ENCODE measurements at places on chromosomes 4 and X.

DNA sequence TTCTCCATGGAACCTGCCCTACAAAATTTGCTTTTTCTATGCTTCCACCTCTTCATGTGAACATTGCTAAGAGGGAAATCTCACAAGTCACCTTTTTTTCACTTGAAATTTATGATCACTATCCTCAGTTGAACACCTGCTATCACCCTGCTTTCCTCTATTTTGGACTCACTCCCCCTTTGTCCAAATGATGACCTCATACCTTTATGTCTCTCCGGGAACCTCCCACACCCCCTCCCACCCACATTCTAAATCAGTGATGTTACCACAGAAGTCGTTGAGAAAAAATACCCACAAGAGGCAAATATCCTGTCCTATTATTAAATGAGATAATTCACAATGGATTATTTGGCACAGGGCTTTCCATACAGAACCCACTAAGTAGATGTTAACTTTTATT lies 156.5 kb downstream of the RNF150 start:
- DNase-seq, result no peak

GRCh38 chr4:160810941-160811340 lies 1352.9 kb downstream of the FSTL5 start:
- no peak for DNase-seq

DNA sequence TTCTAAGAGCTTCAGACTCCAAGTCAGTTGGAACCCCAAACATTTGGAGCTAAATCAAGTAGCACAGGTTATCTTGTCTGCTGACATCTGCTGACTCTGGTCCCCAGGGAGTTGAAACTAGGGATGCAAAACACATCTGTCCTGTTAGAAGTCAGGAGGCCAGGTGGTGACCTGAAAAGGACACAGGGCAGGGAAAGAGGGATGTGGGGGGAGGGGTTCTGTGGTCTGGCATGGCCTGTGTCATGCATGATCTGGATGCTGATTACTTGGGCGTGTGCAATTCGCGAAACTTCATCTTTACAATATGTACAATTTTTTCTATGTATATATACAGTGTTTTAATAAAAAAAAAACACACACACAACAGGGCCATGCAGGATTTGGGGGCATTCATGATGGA lies 55.3 kb downstream of the FHDC1 start:
- DNase-seq, result no peak

GRCh38 chrX:45508454-45508853 lies 307.8 kb upstream of the DIPK2B start:
- no peak for DNase-seq

DNA sequence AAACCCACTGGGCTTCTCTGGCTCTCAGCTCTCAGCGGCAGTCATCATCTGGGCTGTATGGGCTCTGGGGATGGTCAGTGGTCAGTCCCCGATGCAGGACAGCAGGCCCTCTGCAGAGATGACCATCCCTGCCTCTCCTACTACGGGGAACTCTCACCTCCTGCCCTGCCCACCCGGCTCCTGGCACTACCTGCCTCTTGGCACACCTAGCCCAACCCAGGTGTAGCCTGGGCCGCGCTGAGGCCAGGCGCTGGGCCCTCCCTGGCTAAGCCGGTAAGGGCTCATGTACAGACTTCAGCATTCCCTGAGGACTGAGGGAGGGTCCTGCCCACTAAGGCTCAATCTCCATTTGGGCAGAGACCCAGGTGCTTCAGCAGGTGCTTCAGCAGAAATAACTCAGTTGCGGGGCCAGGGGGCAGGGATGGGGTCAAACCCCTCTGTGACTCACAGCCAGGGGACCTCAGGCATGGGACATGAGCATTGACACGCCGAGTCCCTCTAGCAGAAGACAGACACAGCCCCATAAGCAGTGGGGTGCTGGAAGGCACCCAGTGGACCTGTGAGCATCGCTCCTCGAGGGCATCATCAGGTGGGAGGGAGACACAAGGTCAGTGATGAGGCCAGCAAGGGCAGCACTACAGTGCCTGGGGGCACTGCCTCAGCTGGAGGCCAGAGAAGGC lies 71.0 kb downstream of the ACOX3 start:
- DNase-seq, result no peak

GRCh38 chr4:156073976-156074375 lies 120.3 kb upstream of the CTSO start:
- no peak for DNase-seq

DNA sequence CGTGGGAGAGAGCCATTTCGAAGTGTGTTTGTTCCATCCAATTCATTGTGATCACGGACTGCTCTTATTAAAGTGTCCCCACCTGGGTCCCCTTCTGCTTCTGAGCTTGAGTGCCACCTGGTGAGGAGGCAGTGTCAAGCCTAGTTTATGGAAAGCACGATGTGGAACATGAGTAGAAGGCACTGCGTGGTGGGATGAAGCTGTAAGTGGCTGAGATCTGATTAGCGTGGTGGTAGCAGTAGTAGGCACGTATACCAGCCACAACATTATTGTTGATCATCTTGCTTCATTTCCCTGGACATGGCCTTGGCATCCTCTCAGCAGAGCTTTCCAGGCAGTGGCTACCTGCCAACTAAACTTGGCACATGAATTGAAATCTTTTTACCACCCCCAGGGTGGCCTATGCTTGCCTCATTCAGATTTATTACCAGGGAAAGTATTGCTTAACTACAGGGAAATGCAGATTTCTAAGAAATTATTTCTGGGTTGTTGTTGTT lies 46.4 kb downstream of the GPAT3 start:
- no peak for DNase-seq

DNA sequence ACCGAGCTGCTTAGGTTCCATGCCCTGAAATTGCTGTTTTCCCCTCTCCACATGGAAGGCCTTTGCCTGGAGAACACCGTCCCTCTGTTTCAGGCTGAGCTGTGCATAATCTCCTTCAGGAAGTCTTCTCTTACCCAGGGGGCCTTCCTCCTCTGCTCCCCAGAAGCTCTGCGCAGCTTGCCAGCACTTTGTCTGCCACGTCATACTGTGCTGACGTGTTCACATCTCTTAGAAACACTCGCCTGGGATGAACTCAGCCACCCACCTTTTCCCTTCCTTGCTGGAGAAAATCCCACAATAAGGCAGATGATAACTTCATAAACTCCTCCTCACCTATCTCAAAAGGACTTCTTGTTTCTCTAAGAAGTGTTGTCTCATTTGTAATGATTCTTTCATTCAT lies 110.7 kb downstream of the ARHGAP10 start:
- no peak for DNase-seq

DNA sequence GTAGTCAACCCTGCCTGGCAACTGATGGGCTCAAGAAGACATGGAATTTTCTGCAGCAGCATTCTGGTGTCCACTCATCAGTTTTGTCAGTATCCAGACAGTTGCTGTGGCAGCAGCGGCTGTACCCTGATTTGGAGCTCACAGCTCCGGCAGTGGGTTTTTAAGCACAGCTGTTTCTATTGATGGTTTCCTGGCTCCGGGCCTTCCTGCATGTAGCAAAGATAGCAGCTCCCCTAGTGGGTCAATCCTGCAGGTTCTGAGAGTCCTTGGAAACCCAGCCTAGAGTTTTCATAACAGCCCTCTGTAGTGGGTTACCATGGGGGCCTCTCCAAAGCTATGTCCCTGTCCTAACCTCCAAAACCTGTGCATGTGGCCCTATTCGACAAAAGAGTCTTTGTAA lies 84.0 kb upstream of the ATP6AP2 start:
- no peak for DNase-seq

DNA sequence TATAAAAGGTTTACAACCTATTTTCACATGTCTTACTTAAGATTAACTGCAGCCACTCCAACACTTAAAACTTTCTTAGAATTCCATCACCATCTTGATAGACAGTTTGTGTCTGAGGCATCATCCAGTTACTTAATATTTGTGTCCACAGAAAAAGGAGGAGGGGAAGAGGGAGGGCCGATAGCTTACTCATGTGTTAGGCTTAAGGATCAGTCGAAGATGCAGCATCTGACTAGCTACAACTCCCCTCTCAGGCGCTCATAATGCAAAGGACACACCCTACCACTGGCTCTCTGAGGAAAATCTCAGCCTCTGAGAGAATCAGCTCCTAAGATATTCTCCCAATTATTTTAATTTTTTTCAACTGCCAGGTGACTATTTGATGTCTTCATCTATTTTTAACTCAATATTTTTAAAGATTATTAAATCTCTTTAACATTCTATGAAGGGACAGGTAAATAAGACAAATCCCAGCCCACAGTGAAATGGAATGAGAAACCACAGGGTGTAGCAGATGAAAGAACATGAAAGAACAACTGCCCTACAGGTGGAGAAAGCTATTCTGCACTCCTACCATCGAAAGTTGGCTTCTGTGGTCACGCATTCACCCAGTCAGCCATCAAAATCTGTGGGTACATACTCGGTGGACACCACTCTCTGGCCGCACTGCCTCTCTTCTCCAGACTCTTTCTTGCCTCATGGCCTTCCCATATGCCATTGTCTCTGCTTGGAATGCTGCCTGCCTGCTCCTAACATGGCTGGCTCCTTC lies 48.0 kb downstream of the ARAP2 start:
- no peak for DNase-seq

DNA sequence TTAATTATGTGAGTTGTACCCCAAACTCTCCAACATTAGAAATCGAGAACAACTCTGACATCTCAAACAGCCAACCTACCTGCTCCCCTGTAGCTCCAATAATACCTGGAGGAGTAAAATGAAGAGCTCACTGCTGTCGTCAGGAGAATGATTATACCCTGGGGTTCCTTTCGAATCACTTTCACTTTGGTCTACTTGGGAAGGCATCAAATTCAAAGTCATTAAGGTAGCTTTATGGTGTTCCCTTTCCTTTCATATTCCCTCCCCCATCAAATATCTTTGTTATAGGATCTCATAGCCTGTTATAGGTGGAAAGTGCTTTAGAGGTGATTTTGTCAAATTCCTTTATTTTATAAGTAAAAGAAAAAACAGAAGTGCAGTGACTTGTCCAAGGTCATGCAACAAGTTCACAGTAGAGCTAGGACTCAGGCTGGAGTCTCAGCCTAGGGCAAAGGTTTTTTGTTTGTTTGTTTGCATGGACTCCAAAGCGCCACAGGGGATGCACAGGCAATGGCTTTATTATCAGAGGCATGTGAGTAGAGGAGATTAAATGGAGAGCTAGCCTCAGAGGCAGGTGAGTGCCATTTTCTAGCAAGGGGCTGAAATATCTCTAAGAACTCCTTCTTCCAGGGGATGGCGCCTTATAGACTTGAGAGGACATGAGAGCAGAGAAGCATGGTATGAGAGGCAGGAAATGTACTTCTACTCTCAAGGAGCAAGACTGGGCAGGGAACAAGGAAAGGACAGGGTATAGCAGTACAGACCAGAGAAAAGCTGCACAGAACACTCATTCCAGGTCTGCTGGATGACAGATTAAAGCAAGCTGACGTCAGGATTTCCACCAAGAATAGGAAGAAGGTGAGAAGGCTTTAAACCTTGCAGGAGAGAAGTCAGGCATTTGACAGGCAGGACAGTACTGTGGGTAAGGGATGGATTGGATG lies 262.1 kb upstream of the GPC4 start:
- no peak for DNase-seq

DNA sequence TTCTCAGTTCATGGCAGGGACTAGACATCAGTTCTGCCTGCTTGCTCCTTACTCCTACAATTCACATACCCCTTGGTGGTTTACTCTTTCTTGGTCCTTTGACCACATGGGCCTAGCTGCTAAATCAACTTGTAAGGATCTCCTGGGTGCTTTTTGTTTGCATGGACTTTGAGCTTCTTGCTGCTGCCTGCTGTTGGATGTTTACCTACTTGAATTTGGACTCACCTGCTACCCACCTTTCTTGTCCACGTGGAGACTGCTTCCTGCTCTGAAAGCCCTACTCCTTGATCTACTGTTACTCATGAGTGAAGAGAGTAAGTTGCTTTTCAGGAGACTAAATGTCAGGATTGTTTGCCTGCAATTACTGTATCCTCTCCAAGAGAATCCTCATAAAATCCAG lies 15.2 kb upstream of the ARHGAP24 start:
- DNase-seq, result no peak

GRCh38 chr4:1177274-1178141 lies 5.1 kb upstream of the SPON2 start:
- no peak for DNase-seq

DNA sequence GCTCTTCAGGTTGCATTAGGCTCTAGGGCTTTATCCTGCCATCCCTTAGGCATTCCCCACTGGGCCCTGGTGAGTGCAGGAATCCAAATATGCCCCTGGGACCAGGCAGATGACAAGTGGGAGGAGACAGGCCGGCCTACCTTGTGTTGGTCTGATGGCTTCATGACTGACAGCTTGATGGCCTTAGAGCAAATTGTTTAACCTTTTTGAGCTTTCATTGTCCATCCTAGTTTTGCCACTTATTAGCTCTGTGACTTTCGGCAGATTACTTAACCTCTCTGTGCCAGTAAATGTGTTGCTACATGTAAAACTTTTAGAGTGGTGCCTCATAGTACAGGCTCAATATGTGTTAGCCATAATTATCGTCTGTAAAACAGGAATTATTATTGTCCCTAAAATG lies 4.4 kb downstream of the KIT start:
- DNase-seq, result no peak

DNA sequence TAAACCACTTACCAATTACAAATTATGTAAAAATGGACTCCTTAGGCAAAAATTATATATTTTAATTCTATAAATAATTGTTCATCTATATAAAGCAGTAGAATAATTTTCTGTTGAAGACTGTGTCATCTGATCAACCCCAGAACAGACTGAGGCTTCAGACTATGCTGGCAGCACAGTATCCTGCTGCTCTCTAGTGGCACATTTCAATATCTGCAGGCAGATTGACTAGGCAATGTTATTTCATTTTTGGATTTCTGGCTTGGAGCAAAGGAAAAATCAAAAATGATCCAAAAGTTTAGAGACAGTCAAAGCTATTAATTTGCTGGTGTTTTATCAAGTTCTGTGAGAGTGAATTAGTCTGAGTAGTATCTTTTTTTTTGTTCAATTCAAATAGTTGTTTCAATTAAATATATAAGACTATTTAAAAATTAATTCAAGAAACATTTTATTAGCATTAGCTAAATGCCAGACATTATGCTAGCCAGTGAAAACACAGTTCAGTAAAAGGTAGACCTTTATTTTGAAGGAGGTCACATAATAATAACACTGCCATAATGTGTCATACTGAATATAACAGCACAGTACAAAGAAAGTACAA lies 21.3 kb upstream of the SULT1E1 start:
- no peak for DNase-seq

- DNase-seq, result no peak
These were observed 46.5 kb upstream of the RAB9B start for GRCh38 chrX:103878466-103879122.

DNA sequence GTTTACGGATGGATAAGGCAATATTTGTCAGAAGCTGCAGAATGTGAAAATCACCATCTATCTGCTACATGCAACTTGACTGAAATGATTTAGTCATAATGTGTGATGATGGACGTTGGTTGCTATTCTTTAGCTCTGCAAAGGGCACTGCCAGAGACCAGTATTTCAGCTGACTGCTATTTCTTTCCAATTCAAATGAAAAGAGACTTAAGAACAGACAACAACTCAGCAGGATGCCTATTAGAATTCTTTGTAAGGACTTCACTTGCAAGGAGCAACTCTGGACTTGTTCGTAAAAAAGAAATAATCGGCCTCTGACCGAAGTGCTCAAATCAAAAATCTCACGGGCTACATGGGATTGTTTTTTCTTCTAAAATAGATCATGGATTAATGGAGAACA lies 262.7 kb downstream of the DHX15 start:
- DNase-seq, result no peak
